ENCODE measurements at places on chromosomes 5 and 9.

GRCh38 chr5:63245271-63245670, 666.7 kb downstream of the LRRC70 start:
- no peak for DNase-seq

DNA sequence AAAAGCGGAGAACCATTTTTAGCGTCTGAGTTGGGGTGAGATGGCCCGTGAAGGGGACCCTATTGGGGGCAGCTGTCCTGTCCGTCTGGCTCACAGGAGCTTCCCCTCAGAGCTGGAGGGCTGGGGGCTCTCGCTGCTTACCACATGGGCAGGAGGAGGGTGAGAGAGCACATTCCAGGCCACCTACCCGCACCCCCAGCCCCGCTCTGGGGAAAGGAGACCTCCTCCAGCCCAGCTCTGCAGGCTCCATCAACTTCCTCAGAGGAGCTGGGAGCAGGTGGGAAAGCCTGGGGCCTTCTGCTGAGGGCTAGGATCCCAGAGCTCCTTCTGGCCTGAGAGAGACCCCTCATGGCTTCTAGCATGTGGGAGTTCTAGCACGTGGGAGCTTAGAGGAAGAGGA, 27.1 kb upstream of the SPTLC1 start:
- DNase-seq: no peak

GRCh38 chr5:176890455-176891330, 8.5 kb downstream of the HK3 start:
- no peak for DNase-seq

- DNase-seq: no peak
Observed at GRCh38 chr9:4344946-4345345, 45.1 kb upstream of the GLIS3 start.

DNA sequence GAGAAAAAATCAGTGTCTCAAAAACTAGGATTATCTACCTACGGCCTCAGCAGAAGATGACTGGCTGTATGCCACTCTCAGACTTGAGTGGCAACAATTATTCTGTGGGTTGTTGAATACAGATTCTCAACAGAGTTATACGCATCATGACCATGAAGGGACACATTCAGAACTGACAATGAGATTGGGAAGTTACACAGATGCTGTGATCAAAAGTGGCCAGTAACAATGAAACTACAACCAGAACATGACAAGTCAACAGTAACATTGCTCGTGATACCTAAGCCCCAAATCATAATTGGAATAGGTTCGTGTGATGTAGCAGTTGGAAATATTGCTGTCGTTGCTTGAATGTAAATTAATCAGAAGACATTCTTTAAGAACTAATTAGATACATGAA, 957.5 kb upstream of the CDH9 start:
- no peak for DNase-seq

- no peak for DNase-seq
Observed at GRCh38 chr9:124272979-124273378, 15.2 kb downstream of the NEK6 start.

DNA sequence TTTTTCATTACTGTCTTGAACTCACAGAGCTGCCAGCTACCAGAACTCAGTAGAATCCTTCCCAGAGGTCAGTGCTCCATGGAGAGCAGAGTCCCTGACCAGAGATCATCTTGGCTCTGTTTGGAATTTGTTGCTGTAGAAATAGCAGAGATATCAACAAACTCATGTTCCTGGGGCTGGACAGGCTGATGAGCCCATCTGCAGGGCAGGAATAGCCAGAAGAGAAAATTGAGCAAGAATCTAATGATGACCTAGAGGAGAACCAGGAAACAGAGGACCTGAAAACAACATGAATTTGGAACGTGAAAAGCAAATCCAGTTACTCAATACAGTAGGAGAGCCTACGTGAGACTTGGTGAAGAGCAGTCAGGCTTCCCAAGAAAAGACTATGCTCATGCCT, 437.8 kb downstream of the PLK2 start:
- no peak for DNase-seq

GRCh38 chr9:104564358-104564757, 4.6 kb upstream of the OR13C8 start:
- DNase-seq: no peak

GRCh38 chr5:80755626-80756025, 100.8 kb upstream of the DHFR start:
- no peak for DNase-seq

GRCh38 chr5:36957953-36958537, 81.5 kb downstream of the NIPBL start:
- DNase-seq: no peak

GRCh38 chr9:121770415-121771273, 119.2 kb downstream of the DAB2IP start:
- DNase-seq: no peak

DNA sequence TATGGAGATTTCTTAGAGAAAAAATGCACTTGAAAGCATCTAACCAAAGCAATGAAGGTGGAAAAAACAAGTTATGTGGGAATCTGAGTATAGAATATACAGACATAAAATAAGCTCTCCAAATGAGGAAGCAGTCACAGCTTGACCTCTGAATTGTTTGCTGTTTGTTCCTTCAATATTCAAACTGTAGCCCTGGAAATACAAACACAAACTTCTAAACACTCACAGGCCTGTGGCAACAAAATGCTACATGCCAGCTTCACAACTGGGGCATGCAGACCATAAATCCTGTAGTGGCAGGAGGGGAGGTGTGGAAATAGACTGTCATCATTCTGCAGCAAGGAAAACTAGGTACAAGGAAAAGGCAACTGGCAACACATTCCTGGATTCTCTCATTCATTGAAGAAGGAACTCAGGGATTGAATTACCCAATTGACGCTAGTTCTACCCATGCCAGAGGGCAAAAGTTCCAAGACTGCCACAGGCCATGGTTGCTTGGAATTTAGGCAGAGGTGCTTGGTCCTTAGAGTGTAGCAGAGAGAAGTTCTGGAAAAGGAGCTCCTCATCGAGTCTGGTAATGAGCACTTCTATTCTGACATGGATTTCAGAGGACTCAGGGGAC, 349.6 kb downstream of the PDE4D start:
- DNase-seq: no peak

- no peak for DNase-seq
Observed at GRCh38 chr9:107049803-107050184, 186.8 kb downstream of the ZNF462 start.

DNA sequence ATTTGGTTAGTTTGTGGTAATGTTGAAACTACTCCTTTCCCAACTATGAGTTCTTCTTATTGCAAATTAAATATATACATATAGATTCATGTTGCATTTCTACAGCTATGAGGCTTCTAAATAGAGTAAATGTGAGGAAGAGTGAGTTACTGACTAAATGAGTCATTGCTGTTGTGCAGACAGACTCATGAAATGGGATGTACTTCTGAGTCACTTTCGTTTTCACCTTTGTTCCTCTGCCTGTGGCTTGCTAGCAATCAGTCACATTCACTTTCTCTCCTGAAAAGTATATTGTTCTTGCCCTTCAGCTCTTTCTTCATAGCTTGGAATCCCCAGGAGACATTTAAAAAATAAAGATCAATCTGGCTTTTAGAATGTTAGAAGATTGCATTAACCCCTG, 295.5 kb upstream of the SMC2 start:
- no peak for DNase-seq

GRCh38 chr5:71767661-71768060, 48.6 kb downstream of the CARTPT start:
- DNase-seq: no peak

- no peak for DNase-seq
Observed at GRCh38 chr9:111276431-111277128, 53.4 kb downstream of the OR2K2 start.

DNA sequence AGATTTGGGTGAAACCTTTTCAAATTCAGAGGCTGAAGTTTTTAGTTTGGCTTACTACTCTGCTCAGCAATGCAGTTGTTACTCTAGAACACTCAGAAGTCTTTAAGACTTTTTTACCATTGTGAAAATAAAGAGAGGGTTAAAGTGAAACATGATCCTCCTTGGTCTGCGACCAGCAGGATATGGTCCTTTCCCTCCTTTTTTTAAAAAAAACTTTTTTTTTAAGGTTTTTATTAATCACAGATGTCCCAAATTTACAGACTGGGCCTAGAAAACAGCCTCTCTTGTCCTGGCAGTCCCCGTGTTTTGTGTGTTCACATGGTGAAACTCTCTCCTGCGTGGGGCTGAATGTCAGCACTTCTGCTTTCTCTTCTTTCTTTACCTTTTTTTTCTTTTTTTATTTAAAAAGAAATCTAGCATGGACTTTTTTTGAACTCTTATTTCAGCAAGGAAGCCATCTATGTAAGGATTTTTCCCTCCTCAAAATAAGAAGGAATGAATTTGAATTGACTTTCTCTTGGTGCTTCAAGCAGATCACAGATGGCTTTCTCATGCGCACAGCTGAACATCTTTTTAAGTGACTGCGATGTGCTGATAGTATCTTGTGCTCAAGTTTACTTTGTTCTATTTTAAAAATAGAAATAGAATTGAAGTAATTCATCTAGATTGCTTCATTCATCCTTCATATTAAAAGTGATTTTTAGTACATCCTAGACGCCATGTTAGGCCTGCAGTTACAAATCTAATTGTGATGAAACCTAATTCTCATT, 128.7 kb upstream of the OTULINL start:
- DNase-seq: no peak

GRCh38 chr5:53956196-53956595, 354.2 kb downstream of the ARL15 start:
- DNase-seq: no peak

DNA sequence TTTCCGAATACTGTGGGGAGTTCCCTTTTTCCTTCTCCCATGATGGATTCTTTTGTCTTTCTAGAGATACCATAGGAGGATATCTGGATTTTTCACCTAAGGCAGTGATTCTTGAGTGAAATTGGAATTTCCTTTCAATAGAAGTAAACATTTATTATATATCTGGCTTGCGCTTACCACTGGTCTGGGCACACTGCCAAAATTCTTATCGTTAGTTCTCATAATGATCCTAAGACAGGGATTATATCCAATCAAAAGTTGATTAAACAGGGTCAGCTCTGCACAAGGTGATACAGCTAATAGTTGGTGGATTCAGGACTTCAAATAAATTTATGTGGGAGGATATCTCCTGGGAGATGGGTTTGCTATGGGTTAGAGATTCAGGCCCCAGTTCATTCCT, 9.6 kb downstream of the TLE4 start:
- no peak for DNase-seq

- no peak for DNase-seq
Observed at GRCh38 chr9:100485196-100485595, 12.2 kb downstream of the TMEFF1 start.

GRCh38 chr5:141902015-141902814, 21.5 kb upstream of the DELE1 start:
- no peak for DNase-seq

- no peak for DNase-seq
Observed at GRCh38 chr9:120888626-120889025, 11.6 kb upstream of the PHF19 start.

- peak; percentile 82 for DNase-seq
Observed at GRCh38 chr5:16600397-16600796, 16.4 kb downstream of the RETREG1 start.

DNA sequence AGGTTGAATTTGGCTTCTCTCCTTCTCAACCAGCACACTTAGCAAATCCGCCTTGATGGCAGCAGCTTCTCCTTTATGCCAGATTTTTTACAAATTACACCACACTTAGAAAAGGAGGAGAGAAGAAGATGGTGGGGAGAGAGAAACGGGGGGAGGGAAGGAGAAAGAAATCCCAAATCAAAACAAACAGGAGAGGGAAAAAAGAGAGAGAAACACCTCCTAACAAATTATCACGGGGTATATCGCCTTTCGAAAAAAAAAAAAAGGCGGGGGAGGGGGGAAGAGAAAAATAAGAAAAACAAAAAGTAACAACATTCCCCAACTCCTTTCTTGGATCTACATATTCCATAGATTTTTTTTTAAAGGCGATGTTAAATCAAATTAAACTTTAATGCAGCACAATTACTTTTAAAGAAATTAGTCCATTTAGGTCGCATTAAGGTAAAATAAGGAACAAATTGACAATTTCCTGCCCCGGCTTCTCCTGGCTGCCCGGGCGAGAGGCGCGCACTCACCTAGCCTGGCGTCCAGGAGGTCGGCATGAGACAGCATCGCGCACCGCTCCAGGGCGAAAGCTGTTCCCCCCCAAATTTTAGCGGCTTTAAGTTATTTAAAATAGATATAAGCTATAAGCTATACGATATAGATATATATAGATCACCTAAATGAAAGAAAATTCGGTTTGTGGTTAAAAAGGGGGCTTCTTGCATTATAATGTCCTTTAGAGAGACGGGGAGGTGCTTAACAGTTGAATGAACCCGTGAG, at the start of gene OTP:
OTP (minus strand) TSS at position 716 of the 765 bp plus-strand sequence; CDS start at position 552, 164 bp downstream.
- DNase-seq: no peak

GRCh38 chr9:68978066-68978465, 35.8 kb downstream of the PRKACG start:
- no peak for DNase-seq

DNA sequence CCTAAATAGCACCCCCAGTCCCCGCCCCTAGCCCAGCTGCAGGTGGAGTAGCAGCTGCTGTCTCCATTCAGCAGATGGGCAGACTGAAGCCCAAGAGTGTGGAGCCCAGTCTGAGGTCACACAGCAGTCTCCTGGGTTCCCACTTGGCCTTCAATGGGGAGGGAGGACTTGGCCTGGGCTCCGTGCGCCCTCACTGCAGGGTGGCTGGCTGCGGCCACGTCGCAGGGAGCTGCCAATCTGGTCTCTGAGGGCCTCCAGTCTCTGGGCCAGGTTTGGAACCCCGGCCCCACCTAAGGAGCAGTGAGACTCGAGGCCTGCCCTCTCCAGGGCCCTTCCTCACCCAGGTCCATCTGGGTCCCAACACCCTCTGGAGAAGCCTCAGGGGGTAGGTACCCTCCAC, 7.4 kb downstream of the KIF12 start:
- no peak for DNase-seq

- no peak for DNase-seq
Observed at GRCh38 chr9:751137-752051, 90.1 kb upstream of the DMRT1 start.

DNA sequence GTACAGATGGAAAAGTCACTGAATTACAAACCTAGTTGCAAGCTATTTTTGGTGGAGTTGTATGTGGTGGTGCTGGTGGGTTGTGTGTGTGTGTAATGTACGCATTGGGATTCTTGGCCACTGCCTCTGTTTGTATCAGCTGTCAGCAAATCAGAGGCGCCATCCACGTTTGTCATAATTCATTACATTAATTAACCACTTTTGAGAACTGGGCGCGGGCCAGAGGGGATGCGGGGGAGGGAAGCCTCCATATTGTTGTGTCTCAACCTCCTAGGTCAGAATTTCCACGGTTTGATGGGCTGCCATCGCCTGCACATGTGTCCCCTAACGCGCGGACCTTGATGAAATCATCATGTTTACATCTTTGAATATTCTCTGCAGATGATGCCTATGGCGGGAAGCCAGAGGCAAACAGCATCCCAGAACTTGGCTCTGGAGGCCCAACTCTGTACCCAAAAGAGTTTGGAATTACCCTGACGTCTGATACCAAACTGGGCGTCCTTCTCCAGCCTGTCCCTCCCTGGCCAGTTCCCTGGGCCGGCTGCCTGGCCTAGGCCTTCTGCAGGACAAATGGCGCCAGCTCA, 54.9 kb downstream of the FGF18 start:
- no peak for DNase-seq

GRCh38 chr5:95652849-95653248, 6.3 kb downstream of the RFESD start:
- no peak for DNase-seq

GRCh38 chr9:79583952-79584654, 12.3 kb downstream of the TLE4 start:
- DNase-seq: peak; percentile 28

GRCh38 chr5:72702881-72703434, 113.5 kb upstream of the TNPO1 start:
- DNase-seq: no peak
